ENCODE measurements at places on chromosomes 4 and X. TPM values are rescaled to one million over a fixed set of nuclear protein-coding genes. Genes with fewer than 3 reads are reported as not detected.
A peak's percentile ranks its signal among the peaks of the same experiment; 100 is the strongest.

GRCh38 chr4:108160741-108161352 lies 7.9 kb downstream of the LEF1 start:
- DNase-seq = no peak

- DNase-seq = no peak
Observed at GRCh38 chr4:83388313-83388676, 53.6 kb upstream of the HPSE start.

- peak; percentile 45 for DNase-seq
Observed at GRCh38 chr4:51831133-51831532, 11.8 kb upstream of the DCUN1D4 start.

- DNase-seq = no peak
Observed at GRCh38 chrX:45850197-45850774, 649.6 kb upstream of the DIPK2B start.

DNA sequence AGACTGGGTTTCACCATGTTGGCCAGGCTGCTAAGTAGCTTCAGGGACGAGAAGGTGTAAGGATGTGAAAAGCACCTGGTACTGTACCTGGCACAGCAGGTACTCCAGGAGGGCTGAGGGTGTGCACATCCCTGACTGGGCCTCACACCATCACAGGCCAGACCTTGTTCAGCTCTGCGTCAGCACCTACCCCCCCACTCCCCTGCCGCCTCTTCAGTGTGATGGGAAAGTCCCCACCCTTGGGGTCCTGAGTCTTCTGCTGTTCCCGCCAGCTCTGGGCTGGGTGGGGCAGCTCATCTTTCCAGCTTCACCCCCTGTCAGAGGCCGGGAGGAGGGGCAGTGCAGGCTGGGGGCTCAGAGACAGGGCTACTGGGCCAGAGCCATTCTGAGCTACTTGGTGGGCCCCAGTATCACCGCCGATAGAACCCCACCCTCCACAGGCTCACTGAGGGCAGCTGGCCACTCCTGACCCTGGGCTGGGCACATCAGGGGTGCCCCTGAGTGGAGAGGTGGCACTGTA lies 6.7 kb upstream of the SH3BP2 start:
- DNase-seq = no peak

GRCh38 chrX:148871422-148872160 lies 371.2 kb downstream of the AFF2 start:
- no peak for DNase-seq

DNA sequence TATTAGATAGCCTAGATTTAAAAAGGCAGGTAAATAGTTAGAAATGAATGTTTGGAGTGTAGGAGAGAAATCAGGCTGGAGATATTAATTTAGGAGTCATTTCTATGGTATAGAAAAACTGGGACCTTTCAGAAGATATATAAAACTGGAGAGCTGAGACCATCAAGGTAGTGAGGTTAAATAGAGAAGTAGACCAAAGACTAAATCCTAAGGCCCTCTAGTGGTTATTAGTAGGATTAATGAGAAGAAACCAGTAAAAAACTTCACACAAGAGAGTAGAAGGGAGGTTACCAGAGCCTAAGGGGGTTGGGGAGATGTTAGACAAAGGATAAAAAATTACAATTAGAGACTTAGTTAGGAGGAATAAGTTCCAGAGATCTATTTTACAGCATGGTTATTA lies 351.0 kb upstream of the SPANXN1 start:
- DNase-seq = no peak

GRCh38 chr4:1417522-1418390 lies 11.5 kb upstream of the NKX1-1 start:
- peak; percentile 11 for DNase-seq

- peak; percentile 35 for DNase-seq
Observed at GRCh38 chr4:48016141-48017107, at the start of the genes CNGA1 and NIPAL1. CNGA1 (minus strand) TSS chr4:48016681; CDS start chr4:47952689, 63,992 bp downstream. NIPAL1 (plus strand) TSS chr4:48016772; CDS start chr4:48016840, 68 bp downstream.

- DNase-seq = no peak
Observed at GRCh38 chr4:6889736-6890324, 19.8 kb upstream of the TBC1D14 start.

GNRHR gene
- total RNA-seq = not detected

KIT gene
- total RNA-seq = 7.5 TPM

PAGE5 gene
- not detected for total RNA-seq

NIPAL1 gene
- 2.1 TPM for total RNA-seq

GPC3 gene
- total RNA-seq = 67.2 TPM

CCKAR gene
- not detected for total RNA-seq
